ENCODE measurements at places on chromosomes 12 and 14. TPM values are rescaled to one million over a fixed set of nuclear protein-coding genes. Genes with fewer than 3 reads are reported as not detected.

C12orf50 gene
- total RNA-seq, result 0.40 TPM

ASB2 gene
- 1.8 TPM for total RNA-seq

CIDEB gene
- 43.0 TPM for total RNA-seq

MTA1 gene
- 33.3 TPM for total RNA-seq

SLC15A5 gene
- total RNA-seq, result not detected

IFNG gene
- total RNA-seq, result not detected

ALG10B gene
- 10.1 TPM for total RNA-seq

RTL1 gene
- 2.6 TPM for total RNA-seq

PPP1R36 gene
- 0.23 TPM for total RNA-seq
